ENCODE measurements at places on chromosomes 16 and 17. TPM values are rescaled to one million over a fixed set of nuclear protein-coding genes. Genes with fewer than 3 reads are reported as not detected.

Gene TEKT5
- total RNA-seq: 0.34 TPM

Gene GP1BA
- total RNA-seq: 0.94 TPM

Gene NDRG4
- 10.7 TPM for total RNA-seq

Gene OTOA
- total RNA-seq: 0.23 TPM

Gene ADCY9
- total RNA-seq: 22.3 TPM

Gene FXR2
- total RNA-seq: 29.5 TPM

Gene HBQ1
- 2.3 TPM for total RNA-seq

Gene DGKE
- total RNA-seq: 8.6 TPM

Gene NEURL4
- total RNA-seq: 21.7 TPM

Gene RAB11FIP3
- total RNA-seq: 38.3 TPM

Gene RRN3
- 43.1 TPM for total RNA-seq

Gene GAS7
- total RNA-seq: 112 TPM

Gene PDILT
- not detected for total RNA-seq

Gene TBC1D28
- not detected for total RNA-seq

Gene HP
- total RNA-seq: 450 TPM

Gene ALOX15
- total RNA-seq: 14.0 TPM

Gene BCL6B
- total RNA-seq: 55.6 TPM

Gene CORO7
- 86.2 TPM for total RNA-seq

Gene TAT
- not detected for total RNA-seq

All from lung (tissue), 17 donors.